AG08396 (cell line): ENCODE measurements at places on chromosomes 7 and 10.

GRCh38 chr7:90580051-90580450 is 16.1 kb upstream of the CDK14 start:
- DNase-seq = no peak

GRCh38 chr10:69639291-69640195 is 9.5 kb downstream of the FAM241B start:
- peak; percentile 76 for DNase-seq

GRCh38 chr7:48718731-48719378 is 205.5 kb upstream of the CDC14C start:
- DNase-seq = no peak

DNA sequence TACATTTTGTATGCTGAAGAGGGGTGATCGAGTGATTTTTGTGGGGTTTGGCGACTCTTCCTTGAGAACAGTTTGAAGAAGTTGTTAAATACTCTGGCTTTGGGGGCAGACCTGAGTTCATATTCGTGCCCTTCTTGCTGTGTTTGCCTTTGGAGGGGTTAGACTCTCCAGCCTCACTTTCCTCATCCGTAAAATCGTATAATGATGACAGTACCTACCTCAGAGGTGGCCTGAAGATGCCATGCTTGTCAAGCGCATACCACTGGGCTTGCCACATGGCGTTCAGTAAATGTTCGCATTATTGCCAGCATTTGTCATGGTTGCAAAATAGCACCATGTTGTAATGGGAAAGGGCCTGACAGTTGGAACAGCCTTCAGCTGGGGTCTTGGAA is 1.3 kb downstream of the STK17A start:
- DNase-seq = peak; percentile 40

- DNase-seq = no peak
Observed at GRCh38 chr10:5108658-5109416, 14.6 kb downstream of the AKR1C3 start.

- DNase-seq = peak; percentile 73
Observed at GRCh38 chr10:34489973-34490745, 324.9 kb downstream of the PARD3 start.

DNA sequence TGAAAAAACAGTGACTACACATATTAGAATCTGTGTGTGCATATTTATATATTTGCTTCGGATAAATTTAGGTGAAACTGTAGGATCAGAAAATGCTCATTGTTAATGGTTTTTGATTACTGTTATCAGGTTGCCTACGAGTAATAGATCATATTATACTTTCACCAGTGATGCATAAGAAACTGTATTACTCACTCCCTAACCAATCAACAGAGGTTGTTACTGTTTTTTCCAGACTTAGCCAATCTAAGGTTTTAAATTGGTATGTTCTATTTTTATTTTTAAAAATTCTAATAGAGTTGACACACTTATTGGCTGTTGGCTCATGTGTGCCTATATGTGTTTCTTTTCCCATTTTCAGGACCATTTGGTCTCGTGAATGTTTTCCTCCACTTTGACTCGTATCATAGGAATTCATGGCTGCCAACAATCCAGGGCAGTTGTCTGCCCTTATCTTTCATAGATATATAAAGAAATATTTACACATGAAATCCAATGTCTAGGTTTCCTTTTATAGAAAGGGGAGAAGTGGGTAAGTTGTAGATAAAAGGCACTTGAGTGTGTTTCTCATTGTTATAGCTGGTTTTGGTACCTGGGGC is 59.2 kb downstream of the ANLN start:
- peak; percentile 27 for DNase-seq

- peak; percentile 68 for DNase-seq
Observed at GRCh38 chr7:158695726-158696452, 8.7 kb downstream of the NCAPG2 start.

DNA sequence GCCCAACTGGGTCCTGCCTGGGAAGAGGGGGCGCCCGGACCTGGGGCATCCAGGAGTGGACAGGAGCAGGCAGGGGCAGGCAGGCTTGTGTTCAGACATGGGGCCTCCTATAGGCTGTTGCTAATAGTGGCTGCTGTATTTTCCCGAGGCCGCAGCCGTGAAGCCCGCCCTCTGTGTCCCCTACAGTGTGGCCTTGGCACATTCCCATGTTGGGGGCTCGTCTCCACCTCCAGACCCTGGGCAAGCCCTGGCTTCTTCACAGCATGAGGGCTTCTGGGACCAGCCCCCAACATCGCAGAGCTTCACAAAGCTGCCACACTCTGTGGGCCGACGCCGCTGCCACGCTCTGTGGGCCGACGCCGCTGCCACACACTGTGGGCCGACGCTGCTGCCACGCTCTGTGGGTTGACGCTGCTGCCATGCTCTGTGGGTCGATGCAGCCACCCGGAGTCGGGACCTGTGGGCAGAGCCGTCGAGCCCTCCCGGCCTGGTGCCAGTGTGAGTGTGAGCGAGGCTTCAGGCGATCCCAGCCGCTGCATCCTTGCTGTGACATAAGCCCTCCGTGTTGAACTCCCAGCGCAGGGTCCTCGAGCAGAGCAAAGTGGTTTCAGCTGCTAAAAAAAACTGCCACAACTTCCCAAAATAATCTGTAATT is 109.0 kb downstream of the INPP5A start:
- DNase-seq = no peak

DNA sequence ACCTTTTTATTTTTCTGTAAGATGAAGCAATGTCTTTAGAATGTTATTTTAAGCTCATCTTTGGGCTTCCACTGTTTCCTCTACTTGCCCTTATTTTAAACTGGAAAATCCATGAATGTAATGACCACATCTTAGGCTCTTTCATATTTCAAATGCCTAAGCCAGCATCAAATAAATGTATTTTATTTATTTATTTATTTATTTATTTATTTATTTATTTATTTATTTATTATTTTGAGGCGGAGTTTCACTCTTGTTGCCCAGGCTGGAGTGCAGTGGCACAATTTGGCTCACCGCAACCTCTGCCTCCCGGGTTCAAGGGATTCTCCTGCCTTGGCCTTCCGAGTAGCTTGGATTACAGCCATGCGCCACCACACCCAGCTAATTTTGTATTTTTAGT is 69.2 kb downstream of the HDAC9 start:
- DNase-seq = no peak

GRCh38 chr10:69360485-69361302 is 56.0 kb downstream of the TACR2 start:
- peak; percentile 85 for DNase-seq

GRCh38 chr7:87506246-87507180 is 31.0 kb upstream of the ABCB4 start:
- DNase-seq = no peak

DNA sequence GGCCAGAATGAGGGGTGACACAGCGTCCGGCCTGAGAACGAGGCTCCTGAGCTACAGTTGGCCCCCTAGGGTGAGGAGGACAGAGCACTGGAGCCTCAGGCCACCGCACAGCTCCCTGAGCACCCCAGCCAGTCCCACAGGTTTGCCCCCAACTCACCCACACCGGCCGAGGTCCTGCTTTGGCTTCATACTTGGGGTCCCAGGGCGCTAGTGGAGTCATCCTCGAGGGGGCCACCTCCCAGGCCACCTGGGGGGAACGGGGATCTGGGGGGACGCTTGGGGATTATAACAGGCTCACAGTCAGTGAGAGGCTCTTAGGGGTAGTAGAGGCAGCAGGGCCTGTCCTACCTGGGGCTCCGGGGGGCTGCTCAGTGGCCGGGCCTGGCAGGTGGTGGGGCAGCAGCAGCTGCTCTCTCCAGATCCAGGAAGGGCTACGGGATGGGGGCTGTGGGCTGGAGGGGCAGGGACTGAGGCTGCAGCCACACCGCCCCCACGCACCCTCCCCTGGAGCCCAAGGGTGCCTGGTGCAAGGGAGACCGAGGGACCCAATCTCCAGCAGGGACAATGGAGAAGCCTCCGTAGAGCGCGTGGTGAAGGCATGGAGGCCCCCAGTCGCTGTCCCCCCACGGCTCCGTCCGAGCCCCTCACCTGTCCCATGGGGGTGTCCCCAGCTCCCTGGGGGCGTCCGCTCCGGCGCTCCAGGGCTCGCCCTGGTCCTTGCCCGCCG is 588 bp downstream of the SAP25 start:
- DNase-seq = no peak

DNA sequence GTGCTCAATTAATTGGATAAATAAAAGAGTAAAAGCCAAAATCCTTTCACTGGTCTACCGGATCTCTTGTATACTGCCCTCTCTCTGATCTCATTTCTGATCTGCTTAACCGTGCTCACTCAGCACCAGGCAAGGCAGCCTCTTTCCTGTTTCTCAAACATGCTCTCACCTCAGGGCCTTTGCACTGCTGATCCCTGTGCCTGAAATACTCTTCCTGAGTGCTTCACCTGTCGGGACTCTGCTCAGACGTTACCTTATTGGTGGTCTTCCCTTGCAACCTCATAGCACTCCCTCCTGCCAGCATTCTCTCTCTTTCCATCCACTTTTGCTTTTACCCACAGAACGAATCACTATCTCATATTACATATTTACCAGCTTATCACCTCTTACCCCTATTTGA is 55.6 kb downstream of the NPY start:
- no peak for DNase-seq

- no peak for DNase-seq
Observed at GRCh38 chr10:6701289-6701688, 121.2 kb upstream of the PRKCQ start.

DNA sequence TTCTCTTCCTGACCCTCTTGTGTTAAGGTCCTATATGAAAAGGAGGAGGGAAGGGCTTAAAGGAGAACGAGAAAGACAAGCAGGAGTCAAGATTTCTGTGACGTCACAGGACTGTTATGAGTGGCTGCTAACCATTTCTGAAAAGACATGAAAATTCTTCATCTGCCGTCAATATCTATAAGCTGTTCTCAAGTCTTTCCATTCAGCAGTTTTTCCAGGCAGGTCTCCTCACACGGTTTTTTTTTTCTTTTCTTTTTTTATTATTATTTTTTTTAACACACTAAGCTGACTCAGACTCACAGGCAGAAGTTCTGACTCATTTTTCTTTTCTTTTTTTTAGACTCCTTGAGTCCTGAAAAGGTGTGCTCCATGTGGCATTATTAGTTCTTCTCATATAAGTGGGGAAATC is 72.0 kb downstream of the DGKI start:
- DNase-seq = no peak

GRCh38 chr7:3917436-3917835 is 616.4 kb downstream of the SDK1 start:
- no peak for DNase-seq

GRCh38 chr10:104406715-104407650 is 53.4 kb downstream of the CFAP58 start:
- DNase-seq = peak; percentile 9

DNA sequence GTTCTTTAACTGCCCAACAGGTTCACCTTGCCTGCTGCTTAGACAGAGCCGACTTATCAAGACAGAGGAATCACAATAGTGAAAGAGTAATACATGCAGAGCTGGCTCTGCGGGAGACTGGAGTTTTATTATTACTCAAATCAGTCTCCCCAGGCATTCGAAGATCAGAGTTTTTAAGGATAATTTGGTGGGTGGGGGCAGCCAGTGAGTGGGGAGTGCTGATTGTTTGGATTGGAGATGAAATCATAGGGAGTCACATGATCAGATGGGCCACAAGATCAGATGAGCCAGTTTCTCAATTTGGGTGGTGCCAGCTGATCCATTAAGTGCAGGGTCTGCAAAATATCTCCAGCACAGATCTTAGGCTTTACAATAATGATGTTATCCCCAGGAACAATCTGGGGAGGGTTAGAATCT is 131.3 kb downstream of the AKR1D1 start:
- DNase-seq = no peak

GRCh38 chr7:77867537-77867865 is 68.9 kb downstream of the PHTF2 start:
- DNase-seq = no peak

DNA sequence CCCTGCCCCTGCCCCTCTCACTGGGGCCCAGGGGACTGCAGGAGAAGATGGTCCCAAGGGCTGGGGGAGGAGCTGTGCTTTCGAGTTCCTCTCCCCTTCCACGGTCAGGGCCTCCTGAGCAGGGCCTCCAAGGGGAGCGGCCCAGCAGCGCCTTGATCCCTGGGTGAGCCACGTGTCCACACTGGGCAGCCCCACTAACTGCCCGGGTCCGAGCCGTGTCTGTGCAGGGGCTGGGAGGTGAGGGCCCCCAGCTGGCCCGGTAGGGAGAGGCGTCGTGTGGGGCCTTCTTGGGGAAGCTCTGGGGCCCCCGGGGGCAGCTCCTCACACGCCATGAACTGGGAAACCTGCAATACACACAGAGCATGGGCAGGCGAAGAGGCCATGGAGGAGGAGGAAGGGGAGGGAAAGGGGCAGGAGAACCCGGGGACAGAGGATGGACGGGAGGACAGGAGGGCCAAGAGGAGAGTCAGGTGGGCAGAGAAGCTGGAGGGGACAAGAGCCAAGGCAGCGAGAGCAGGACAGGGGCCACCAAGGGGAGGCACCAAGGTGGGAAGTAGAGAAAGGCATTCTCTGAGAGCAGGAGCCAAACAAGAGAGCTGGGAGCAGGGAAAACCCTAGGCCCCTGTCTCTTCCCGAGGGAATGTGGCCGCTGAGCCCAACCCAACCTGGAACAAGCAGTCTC is 32.8 kb downstream of the KCNH2 start:
- DNase-seq = peak; percentile 6

- no peak for DNase-seq
Observed at GRCh38 chr7:29547421-29547820, 16.2 kb upstream of the PRR15 start.

GRCh38 chr7:71278257-71278656 is 146.3 kb downstream of the GALNT17 start:
- no peak for DNase-seq

GRCh38 chr10:59212301-59212798 is 35.9 kb downstream of the PHYHIPL start:
- DNase-seq = no peak

- no peak for DNase-seq
Observed at GRCh38 chr7:30745261-30745941, 6.5 kb upstream of the INMT start.

DNA sequence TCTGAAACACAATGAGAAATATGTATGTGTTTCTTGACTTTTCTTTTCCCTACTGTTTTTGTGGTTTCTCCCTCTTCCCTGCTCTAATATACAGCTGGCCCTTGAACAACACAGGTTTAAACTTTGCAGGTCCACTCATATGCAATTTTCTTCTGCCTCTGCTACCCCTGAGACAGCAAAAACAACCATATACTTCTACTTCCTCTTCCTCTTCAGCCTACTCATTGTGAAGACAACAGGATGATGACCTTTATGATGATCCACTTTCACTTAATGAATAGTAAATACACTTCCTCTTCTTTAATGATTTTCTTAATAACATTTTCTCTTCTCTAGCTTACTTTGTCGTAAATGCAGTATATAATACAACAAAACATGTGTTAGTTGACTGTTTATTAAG is 35.0 kb upstream of the DGKB start:
- DNase-seq = no peak
